ENCODE measurements at places on chromosomes 6 and 20.

DNA sequence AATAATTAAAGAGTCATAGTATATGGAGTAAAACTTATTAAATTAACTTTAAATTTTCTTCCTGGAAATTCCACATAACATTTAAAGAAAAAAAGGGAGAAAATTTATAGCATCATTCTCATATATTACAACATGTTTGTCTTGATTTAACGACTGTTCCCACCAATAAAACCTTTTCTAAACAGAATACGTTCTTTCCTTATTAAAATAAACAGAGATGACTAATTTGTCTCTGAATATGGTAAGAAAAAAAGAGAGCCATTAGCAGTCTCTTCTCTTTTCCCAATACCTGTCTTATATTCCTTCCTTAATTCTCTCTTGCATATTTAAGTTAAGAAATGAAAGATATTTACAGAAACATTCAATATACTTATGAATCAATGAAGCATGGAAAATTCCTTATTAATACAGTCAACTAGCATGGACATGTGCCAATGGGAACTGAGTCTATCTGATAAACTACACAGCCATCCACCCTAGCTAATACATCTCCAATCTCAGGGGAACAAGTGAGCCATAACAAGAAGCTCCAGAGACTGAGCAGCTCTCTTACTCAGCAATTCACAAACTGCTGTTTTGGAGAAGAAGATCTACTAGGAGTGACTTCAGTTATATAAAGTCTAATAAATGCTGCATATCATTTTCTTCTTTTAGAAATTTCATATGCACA is 347.1 kb upstream of the MANEA start:
- no peak for DNase-seq

GRCh38 chr6:18183766-18184165 is 28.5 kb downstream of the KDM1B start:
- DNase-seq: no peak

GRCh38 chr6:111176760-111177099 is 89.4 kb downstream of the SLC16A10 start:
- DNase-seq: no peak

- DNase-seq: no peak
These were observed 683.6 kb downstream of the BCKDHB start for GRCh38 chr6:80789912-80790570.

- DNase-seq: no peak
These were observed 177.8 kb upstream of the GGTLC1 start for GRCh38 chr20:24166412-24166811.

DNA sequence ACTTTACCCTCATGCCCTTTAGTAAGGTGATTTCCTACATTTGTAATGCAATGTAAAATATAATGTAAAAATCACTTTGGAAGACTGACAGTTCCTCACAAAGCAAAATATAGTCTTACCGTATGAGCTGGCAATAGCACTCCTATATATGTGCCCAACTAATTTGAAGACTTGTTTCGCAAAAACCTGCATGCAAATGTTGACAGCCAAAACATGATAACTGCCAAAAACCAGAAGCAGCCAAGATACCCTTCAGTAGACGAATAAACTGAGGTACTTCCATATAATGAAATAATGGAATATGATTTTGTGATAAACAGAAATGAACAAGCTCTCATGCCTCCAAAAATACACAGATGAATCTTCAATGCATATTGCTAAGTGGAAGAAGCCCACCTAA is 13.6 kb downstream of the AURKA start:
- DNase-seq: no peak

GRCh38 chr6:169935861-169936260 is 184.4 kb downstream of the ERMARD start:
- DNase-seq: no peak

DNA sequence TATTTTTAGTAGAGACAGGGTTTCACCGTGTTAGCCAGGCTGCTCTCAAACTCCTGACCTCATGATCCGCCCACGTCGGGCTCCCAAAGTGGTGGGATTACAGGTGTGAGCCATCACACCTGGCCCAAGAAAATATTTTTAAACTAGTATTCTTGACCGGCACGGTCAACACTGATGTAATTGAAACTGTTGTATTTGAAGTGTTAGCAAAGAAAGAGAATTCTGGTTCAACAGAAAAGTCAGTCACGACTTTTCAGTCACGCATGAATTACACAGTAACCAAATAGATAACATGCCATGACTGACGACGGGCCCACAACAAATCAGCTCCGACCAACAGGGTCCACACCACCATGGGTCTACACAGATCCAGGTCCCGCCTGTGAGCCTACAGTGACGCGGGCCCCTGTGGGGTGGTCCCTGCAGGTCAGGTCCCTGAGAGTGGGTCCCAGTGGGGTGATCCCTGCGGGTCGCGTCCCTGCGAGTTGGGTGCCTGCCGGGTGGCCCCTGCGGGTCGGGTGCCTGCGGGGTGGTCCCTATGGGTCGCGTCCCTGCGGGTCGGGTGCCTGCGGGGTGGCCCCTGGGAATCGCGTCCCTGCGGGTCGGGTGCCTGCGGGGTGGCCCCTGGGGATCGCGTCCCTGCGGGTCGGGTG is 1.0 kb downstream of the GMEB2 start:
- no peak for DNase-seq

DNA sequence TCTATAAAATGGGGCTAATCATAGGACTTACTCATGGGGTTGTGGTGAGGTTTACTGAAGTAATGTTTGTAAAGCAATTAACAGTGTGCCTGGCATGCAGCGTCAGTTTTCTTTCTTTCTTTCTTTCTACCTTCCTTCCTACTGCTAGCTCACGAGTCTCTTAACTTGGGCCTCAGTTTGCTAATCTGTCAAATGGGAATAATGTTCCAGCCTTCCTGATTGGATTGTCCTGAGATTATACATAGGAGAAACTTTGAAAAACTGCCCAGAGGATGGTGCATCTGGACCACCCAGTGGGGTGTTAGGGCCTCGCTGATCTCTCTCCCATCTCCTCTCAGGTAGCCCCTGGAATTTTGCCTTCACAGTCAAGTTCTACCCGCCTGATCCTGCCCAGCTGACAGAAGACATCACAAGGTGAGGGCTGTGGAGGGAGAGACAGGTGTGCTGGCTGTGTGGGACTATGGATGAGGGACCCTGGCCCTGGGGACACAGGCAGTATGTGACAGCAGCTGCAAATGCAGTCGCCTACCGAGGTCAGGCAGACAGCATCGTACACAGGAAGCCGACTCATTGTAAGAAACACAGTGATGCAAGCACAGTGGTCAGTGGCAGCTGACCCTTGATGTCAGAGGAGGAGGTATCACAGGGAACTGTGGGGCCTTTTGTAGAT is 27.5 kb downstream of the EPB41L1 start:
- no peak for DNase-seq

DNA sequence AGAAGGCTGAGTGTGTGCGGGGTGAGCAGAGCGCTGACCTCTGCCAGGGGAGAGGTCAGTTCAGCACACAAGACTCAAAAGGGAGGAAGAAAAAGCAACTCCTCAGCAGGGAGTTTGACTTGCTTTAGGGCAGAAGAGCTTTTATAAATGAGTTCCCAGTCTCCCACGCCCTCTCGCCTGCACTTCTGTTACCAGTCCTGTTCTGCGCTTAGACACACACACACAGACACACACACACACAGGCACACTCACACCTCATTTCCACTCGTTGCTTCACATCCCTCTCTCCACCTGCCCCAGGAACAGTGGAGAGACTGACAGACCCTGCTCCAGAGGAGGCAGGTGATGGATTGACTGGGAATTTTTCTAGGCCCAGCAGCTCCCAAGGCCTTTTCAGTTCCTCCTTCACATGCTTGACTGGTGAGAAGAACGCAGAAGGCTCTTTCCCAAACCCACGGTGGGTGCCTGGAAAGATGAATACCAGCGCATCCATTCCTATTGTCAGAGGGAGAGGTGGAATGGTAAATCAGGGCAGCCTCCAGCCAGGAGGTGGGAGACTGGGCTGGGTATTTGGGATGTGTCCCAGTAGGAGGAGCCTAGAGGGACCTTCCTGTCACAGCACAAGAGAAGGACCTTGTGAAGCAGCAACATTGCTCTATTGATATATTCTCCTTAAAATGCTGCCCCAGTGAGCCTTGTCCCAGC is 43.7 kb downstream of the JAG1 start:
- no peak for DNase-seq

GRCh38 chr20:1862663-1863053 is 32.5 kb upstream of the SIRPA start:
- DNase-seq: no peak

DNA sequence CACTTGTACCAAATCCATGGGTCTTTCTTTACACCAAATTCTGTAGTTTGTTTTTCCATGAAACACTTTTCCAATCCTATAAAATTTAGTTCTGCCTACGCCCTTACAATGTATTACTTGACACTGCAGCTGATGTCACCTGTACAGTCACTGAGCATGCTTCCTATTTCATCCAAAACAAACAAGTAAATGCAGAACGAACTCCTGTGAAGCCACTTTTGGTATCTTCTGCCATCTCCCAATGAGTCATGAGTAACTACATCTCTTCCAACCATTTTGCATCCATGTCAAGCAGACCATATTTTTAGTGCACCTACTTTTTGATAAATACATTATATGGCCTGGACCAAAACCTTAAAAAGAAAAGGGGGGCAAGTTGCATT is 42.4 kb downstream of the HDDC2 start:
- no peak for DNase-seq

- peak; percentile 15 for DNase-seq
These were observed 317.0 kb downstream of the CDC5L start for GRCh38 chr6:44704240-44705150.

- no peak for DNase-seq
These were observed 490.8 kb downstream of the EPM2A start for GRCh38 chr6:145244349-145245100.

DNA sequence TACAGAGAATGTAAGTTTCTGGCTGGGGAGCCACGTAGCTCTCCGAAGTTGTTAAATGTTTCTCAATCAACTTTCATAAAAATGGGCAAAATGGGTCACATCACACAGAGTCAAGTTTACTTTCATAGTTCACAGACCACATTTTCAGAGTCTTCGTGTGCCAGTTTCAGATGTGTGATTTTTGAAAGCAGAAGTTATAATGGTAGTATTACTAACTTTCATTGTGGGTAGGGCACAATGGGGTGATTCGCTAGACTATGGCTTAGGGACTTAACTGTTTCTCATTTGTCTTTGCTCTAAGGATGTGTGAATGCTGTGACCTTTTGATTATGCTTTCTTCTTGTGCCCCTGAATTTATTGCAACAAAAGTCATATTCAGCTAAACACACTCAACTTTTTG is 109.0 kb upstream of the SUPT3H start:
- DNase-seq: no peak

GRCh38 chr20:48398506-48399449 is 429.0 kb downstream of the PREX1 start:
- DNase-seq: no peak

DNA sequence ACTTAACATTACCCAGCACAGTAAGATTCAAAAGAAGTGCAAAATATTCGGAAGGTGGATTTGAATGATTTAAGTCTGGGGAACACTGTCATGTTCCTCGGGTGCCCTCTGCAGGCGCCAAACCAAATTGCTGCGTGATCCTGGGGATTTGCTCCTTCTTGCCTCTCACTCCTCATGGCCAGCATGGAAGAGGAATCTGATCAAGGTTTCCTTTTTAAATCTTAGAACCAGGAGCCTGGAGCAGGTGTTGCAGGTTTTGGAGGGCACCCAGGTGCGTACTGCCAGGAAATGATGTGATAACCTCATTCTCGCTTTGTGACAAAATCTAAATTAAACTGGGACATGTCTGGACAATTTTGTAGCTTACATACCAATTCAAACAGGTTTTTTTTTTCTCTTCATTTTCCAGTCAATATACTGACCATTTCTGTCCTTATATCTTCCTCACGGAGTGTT is 8.1 kb upstream of the PFDN4 start:
- peak; percentile 67 for DNase-seq

GRCh38 chr6:165557674-165558073 is 105.4 kb downstream of the PDE10A start:
- DNase-seq: no peak

DNA sequence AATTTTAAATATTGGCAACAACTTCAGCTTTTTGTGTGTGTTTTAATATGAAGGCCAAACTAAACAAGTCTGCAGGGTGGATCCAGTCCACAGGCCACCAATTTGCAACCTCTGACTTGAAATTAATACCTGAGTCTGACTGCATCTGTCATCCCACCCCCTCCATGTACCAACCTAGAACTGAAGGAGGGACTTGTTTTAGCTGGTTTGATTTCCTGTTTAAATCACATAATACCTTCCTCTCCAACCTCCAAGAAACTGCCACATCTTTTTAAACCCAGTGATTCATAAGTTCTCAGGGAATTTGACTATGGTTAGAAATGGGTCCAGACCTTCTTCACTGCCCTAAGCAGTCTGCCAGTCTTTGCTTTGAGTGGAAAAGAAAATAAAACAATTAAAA is 21.6 kb downstream of the RNF8 start:
- DNase-seq: no peak

GRCh38 chr20:58756450-58756775 is 63.8 kb downstream of the NPEPL1 start:
- DNase-seq: no peak

- DNase-seq: no peak
These were observed 5.3 kb upstream of the MOG start for GRCh38 chr6:29651413-29652197.

DNA sequence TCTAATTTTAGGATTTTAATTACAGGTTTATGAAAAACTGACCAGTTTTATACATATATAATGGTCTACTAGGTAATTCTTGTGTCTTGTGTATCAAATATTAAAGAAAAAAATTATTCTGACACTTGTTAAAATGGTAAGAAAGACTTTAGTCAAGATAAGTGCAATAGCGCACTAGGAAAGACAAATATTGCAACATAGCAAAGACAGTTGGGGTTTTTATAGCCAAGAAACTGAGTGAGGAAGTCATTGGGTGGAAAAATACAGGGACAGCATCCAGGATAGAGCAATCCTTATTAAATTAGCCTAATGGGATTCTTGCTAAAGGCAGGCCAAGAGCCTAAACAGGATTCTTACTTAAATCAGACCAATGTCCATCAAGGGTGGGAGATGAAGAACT is 71.1 kb downstream of the ROS1 start:
- no peak for DNase-seq

DNA sequence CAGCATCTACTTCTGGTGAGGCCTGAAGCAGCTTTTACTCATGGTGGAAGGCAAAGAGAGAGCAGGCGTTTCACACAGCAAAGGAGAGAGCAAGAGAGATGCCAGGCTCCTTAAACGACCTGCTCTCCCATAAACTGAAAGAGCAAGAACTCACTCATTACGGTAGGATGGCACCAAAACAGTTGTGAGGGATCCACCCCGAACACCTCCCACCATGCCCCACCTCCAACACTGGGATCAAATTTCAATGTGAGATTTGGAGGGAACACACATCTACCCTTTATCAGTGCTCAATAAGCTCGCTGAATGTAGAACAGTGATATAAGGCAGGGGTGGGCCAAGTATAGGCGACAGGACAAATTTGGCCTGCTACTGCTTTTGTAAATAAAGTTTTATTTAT is 244.6 kb downstream of the ESR1 start:
- DNase-seq: no peak
